ENCODE measurements at places on chromosomes 3 and 15. TPM values are rescaled to one million over a fixed set of nuclear protein-coding genes. Genes with fewer than 3 reads are reported as not detected.

The GABRG3 gene
- not detected for total RNA-seq

- DNase-seq: no peak
Measured at GRCh38 chr15:93190238-93190637, 101.2 kb upstream of the RGMA start.

GRCh38 chr3:137259089-137259488 is 301.3 kb downstream of the IL20RB start:
- no peak for DNase-seq

- no peak for DNase-seq
Measured at GRCh38 chr3:160023476-160023875, 34.8 kb downstream of the IL12A start.

DNA sequence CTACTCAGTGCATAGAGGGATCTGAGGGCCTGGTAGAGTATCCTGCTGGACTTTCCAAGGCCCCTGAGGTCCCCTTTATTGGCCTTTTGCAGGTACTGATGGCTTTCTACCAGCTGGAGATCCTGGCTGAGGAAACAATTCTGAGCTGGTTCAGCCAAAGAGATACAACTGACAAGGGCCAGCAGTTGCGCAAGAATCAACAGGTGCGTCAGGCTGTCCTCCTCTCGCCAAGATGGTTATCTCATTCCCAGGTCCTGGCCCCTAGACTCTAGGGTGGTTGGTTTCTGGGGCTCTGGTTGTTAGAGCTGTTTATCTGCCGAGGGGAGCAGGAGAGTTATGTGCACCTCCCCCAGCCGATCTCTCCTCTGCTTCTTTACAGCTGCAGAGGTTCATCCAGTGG is 9.3 kb downstream of the EIF2B5 start:
- no peak for DNase-seq
